Kasumi-1 (cell line): ENCODE measurements at places on chromosomes 2 and 18.

GRCh38 chr2:15728245-15728938 lies 136.7 kb downstream of the DDX1 start:
- DNase-seq: no peak

DNA sequence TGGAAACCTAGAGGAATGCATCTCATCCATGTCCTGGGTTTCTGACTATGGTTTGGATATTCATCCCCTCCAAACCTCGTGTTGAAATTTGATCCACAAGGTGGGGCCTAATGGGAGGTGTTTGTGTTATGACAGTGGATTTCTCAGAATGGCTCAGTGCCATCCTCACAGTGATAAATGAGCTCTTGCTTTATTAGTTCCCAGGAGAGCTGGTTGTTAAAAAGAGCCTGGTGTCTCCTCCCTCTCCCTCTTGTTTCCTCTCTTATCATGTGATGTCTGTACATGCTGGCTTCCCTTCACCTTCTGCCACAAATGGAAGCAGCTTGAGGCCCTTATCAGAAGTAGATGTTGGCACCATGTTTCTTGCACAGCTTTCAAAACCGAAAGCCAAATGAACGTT lies 424.3 kb downstream of the DCC start:
- no peak for DNase-seq

- DNase-seq: no peak
Observed at GRCh38 chr2:44671276-44671675, 270.2 kb upstream of the SIX3 start.

DNA sequence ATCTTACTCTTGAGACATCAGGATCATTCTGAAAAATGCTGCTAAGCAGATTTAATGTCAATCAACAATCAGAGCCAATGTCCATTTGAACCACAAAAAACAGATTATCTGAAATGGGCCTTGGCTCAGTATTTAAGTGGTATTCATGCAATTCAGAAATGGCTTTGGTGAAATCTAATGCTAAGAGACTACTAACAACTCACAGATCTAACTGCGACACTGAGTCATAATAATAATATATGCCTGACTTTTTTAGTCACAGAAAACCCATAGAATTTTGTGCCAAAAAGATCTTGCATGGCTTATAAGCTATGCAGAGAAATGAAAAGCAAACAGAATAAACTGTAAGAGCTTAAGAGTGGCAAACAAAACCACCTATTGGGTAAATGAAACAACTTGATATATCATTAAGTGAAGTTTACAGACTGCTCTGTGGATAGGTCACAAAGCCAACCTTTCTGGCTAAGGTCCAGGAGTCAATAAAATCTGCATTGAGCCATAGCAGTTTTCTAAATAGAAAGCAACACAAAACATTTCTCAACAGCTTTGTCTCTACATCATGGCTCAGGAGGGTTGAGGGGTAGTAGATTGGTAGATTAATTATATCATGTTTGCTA lies 234.3 kb downstream of the LRATD1 start:
- DNase-seq: no peak

GRCh38 chr2:53033411-53033810 lies 734.2 kb upstream of the CHAC2 start:
- DNase-seq: no peak

GRCh38 chr2:24842081-24843050 lies 49.1 kb downstream of the CENPO start:
- DNase-seq: no peak

GRCh38 chr2:112085375-112085730 lies 30.3 kb downstream of the TMEM87B start:
- DNase-seq: no peak

GRCh38 chr18:37231251-37231650 lies 334.3 kb downstream of the CELF4 start:
- no peak for DNase-seq

DNA sequence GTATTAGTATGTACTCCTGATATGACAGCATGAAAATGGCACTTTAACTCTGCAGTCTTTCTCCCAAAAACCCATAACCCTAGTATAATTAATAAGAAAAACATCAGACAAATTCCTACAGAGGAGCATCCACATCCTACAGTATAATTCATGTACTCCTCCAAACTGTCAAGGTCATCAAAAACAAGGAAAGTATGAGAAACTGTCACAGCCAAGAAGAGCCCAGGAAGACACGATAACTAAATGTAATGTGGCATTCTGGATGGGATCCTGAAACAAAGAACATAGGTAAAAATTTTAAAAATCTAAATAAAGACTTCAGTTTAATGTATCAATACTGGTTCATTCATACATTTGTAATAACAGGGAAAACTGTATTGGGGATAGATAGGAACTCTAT lies 88.2 kb downstream of the SLC66A3 start:
- no peak for DNase-seq

DNA sequence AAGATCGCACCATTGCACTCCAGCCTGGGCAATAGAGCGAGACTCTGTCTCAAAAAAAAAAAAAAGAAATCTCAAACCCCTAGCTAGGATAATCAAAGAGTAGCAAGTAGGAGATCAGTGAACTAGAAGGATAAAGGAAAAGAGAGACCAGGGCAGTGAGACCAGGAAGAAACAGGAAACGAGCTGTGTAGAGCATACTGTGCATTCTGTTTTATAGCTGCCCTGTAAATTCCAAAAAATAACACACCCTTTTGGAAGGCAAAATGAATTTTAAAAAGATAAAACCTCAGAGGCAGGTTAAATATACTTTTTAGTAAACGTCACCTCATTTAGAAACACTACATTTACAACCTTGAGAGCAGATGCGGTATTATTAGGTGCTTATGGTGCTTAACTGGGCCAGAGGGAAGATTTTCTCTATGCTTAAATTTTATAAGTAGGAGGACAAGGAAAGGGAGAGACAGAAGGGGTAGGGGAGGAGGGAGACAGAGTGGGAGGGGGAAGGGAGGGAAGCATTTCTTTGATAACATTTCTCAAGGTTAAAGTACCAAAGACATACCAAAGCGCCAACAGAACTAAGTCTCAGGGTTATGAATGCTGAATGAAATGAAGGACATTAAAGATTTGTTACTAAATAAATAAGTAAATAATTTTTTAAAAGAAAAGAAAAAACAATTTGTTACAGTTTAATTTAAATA lies 30.1 kb downstream of the FEZ2 start:
- no peak for DNase-seq

GRCh38 chr2:199770716-199771115 lies 80.3 kb downstream of the FTCDNL1 start:
- no peak for DNase-seq
